Stimulated activated CD4-positive, alpha-beta T cell treated with anti-CD3 and anti-CD28 coated beads, TNF-alpha, amount 100 ng/mL, for 48 hours (primary cell): ENCODE measurements at places on chromosomes 3 and 15.

DNA sequence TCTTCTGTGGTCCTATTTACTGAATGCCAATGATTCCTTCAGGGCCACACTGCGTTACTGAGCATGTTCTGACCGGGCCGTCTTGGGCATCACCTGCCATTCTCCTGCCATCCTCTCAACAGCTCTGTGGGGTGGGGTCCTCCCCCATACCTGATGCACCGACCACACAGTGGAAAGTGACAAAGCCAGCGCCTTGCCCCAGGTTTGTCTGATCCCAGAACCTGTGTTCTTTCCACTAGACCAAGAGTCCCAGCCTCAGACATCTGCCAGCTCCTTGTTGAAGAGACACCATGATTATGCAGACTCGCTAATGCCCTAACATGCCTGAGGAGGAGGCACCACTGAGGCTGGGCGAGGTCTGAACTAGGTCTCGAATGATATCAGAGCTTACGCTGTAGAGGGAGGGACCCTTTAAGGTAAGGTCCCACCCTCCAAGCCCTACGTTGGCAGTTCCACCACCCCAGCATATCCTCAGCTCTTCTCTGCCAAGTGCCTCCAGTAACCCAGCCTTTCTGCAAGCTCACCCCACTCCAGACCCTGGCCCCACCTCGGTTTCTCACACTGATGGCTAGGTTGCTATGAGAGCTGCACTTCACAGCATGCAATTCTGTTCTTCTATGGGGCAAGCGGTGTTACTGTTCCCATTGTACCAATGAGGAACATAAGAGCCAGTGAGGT, 29.8 kb upstream of the PLXNA1 start:
- DNase-seq: no peak

DNA sequence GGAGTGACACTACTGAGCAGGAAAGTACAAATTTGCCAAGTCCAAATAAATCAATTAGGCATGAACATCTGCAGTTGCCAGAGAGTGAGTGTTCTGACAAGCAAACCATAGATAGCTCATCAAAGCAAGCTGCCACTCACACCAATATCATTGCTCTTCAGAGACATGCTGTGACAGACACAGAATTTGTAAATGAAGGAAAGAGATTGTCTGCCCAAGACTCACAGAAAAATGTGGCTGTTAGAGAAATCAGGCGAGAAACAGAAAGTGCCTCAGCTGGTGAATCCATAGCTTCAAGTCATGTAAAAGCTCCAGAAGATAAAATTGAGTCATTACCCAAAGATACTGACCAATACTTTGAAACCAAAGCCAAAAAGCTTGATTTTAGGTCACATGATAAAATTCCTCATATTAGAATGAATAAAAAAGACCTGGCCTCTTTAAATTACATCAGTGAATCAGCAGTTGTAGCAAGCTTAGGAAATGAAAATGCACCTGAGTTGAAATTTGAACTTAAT, 50.8 kb downstream of the CRYBG3 start:
- no peak for DNase-seq

- no peak for DNase-seq
Measured at GRCh38 chr3:120726791-120727190, 15.5 kb downstream of the RABL3 start.

DNA sequence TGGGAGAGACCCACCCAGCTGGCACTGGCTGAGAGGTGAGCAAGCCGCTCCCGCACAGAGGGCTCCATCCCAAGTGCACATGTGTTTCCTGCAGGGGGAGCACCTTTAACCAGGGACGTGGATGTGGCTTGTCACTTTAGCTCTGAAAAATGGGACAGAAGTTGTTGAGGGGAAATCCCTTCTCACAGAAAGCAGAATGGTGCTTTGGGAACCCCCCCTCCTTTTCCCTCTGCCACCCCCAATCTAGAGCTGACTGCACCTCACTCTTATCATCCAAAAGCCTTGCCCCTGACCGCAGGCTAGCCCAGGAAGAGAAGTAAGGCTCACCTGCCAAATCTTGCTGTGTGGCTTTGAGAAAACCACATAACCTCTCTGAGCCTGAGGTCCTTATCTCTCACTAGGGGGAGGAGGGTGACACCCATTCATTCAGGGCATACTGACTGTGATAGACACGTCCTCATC, 77.9 kb downstream of the RPN1 start:
- DNase-seq: peak; percentile 32

DNA sequence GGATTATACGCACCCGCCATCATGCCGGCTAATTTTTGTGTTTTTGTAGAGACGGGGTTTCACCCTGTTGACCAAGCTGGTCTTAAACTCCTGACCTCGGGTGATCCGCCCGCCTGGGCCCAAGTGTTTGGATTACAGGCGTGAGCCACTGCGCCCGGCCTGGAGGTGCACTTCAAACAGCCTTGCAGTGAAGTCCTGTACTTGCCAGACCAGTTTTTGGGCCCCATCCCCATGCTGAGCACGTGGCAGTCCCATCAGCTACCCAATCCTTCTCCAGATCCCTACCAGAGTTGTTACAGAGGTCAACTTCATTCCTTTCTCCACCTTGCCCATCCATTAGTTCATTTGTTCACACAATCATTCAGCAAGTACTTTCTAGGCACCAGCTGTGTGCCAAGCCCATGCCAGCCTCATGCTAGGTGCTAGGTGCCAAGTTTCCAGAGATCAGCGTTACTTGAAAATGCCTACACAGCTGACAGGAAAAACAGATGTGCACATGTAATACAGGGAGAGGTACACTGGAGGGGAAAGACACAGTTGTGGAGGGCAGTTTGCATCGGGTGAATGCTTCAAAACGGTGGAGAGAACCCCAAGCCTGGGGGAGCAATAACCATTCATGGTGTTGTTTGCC, 2.2 kb downstream of the DNAH1 start:
- no peak for DNase-seq

- DNase-seq: no peak
Measured at GRCh38 chr3:186105543-186105942, 3.3 kb downstream of the ETV5 start.
